ENCODE measurements at places on chromosomes 13 and 19.

DNA sequence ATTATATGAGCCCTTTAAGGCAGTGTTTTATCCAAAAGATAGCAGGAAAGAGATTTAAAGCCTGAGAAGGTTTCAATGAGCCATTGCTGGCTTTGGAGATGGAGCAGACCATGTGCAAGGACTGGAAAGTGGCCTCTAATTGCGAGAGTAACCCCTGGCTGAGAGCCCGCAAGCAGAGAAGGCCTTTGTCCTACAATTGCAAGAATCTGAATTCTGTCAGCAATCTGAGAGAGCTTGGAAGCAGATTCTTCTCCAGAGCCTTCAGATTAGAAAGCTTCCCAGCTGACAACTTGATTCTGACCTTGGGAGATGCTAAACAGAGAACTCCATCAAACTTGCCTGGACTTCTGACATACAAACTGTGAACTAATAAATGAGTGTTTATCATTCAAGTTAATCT, 528.7 kb upstream of the KLF12 start:
- DNase-seq: no peak

GRCh38 chr13:24640752-24641151, 39.5 kb upstream of the ATP12A start:
- DNase-seq: no peak

DNA sequence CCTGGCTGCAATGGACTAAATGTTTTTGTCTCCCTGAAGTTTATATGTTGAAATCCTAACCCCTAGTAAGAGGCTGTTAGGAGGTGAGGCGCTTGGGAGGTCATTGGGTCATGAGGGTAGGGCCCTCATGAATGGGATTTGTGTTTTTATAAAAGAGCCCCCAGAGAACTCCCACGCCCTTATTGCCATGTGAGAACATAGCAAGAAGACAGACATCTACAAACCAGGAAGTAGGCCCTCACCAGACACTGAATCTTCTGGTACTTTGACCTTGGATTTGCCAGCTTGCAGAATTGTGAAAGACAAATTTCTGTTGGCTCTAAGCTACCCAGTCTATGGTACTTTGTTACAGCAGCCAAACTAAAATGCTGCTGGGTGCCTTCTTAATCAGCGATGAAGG, 96.1 kb upstream of the SPATA13 start:
- DNase-seq: no peak

DNA sequence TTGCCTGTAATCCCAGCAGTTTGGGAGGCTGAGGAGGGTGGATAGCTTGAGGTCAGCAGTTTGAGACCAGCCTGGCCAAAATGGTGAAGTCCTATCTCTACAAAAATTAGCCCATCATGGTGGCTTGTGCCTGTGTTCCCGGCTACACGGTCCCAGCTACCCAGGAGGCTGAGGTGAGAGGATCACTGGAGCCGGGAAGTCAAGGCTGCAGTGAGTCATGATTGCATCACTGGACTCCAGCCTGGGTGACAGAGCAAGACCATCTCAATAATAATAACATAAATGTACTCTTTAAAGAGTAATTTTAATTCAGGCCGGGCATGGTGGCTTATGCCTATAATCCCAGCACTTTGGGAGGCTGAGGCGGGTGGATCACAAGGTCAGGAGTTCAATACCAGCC, 38.7 kb downstream of the SKA3 start:
- DNase-seq: no peak

- no peak for DNase-seq
Measured at GRCh38 chr13:109977212-109977968, 191.0 kb upstream of the IRS2 start.

DNA sequence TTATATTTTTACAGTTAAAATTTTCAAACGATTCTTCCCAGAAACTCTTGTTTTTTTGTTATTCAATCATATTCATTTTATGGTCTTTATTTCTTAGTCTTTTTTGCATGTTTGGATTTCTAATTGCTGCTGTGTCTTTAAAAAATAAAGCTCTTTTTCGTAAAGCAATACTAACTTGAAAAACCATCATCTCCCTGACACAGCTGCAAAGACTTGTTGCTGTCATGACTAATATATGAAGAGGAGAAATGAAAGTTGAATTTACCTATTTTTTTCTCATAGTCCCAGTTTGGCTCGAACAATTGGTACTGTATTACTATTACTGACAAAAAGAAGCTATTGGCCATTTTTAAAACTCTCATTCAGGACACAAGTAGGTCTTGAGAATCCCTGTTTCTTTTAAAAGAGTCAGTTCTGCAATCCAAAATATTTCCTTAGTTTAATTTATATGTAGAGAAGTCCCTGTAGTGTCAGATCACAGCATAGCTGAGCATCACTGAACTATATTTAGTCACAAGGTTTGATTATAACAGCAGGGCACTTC, 12.1 kb upstream of the SPART start:
- DNase-seq: no peak

- no peak for DNase-seq
Measured at GRCh38 chr19:7769171-7769570, 6.1 kb downstream of the CLEC4M start.

- DNase-seq: no peak
Measured at GRCh38 chr13:112347986-112348385, 28.2 kb upstream of the SPACA7 start.

GRCh38 chr13:44667943-44668342, 91.8 kb upstream of the TSC22D1 start:
- DNase-seq: peak; percentile 68

DNA sequence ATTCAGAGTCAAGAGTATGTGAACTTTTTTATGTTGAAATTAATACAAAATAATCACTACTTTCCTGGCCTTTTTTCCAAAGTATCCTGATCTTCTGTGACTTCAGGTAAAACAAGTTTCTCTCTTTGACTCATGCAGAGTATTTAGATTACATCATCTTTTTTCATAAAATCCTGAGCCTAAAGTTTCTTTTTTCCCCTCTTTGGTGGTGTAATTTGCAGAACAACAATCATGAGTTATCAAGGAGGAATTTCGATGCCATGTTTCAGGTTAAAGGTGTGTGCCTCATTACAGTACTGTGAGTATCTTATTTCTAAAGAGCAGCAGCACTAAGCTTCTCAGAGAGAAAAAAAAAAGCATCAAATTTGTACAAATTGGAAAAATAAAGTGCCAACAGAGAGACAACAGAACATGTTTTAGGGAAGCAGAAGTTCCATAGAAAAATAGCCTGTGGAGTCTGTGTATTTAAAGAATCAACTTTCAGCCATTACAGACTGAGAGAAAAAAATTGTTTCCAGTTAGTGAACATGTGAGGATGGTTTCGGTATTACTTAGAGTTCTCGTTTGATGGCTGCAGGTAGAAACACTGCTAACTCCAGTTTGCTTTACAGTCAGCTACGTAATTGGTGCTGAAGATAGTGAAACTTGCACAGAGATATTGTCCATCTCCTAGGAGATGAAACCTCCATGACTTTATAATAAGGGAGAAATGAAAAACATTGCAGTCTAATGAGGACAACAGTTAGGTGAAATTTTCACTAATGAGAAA, 78.1 kb upstream of the PCDH9 start:
- no peak for DNase-seq

DNA sequence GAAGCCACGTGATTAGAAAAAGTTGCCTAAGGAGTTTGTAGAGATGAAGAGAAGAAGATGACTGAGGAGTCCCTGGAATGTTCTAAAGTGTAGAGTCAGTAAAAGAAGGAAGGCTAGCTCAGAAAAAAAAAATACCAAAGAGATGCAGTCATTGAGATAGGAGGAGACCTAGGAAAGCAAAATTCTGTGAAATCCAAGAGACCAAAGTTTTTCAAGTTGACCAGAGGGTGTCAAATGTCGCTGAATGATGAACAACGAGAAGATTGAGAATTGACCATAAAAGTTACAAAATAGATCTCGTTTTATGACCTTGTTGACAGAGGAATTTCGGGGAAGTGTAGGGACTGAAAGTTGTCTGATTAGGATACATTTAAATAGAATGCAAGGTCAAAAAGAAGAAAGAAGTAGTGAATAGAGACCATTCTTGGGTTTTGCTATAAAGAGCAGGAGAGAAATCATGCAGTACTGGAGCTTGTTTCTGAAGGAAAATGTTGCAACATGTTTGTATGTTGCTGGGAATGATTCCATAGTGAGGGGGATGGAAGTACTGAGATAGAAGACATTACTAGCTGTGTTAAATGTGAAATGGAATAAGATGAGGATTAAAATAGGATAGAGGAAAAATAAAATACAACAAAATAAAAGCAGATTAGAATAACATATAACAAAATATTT, 30.2 kb upstream of the HTR2A start:
- peak; percentile 62 for DNase-seq

DNA sequence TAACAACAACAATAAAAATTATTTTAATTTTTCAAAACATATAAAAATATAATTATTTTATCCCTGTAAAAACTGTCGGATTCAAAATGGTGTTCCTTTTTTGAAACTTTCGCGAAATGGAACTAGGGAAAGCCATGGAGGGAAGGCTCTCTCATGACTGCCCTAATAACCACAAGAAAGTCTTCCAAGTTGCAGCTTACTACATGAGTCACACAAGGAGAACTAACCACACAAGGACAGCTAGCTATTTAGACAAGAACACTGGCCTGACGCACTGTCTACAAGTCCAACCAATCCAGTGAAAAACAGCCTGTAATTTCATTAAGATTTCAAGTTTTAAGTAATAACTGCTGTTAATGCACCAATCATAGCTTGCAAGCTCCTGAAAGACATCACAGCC, 319.2 kb upstream of the PCDH9 start:
- peak; percentile 25 for DNase-seq

- no peak for DNase-seq
Measured at GRCh38 chr19:1379126-1379905, 4.4 kb upstream of the NDUFS7 start.

- DNase-seq: no peak
Measured at GRCh38 chr13:97235549-97236231, 13.6 kb downstream of the MBNL2 start.

DNA sequence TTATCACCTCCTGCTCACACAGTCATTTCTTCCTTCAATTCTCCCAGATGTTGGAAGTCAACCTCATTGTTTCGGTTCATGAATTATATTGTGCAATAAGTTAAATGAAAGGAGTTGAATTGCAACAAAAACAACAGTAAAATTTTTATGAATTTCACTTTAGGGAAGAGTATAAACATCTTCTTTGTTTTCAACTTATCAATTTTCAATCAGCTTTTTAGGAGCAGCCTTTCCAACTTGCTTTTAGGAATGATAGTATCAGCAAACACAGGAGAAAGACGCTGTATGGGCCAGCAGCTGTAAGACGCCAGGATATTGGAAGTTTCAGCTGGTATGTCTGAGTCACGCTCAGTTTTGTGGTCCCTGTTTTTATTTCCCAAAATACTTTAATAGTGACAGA, 132.5 kb upstream of the ARGLU1 start:
- peak; percentile 25 for DNase-seq

DNA sequence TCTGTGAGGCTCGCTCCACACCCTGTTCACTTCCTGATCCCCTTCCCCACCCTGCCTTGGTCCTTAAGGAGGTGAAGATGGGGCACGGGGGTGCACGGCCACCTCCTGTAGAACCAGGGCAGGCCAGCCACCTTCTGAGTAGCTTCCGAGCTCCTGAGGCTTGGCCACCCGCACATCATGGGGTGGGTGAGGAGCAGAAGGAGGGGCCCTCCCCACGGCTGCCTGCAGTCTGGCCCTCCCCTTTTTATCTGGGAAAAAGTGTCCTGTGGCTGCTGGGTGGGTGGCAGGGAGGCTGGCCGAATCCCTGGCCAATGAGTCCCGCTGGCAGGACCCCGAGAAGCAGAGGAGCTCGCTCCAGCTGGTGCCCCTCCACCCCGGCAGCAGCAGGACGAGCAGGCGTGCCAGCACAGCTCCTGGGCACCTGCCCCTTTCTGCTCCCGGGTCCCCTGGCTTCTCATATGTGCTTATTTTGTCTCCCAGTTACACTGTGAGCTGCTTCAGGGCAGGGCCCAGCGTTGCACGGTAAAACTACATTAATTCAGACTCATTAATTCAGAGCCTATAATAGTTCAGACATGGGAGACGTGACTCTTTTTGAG, 135.0 kb downstream of the KDM4B start:
- DNase-seq: no peak

- DNase-seq: peak; percentile 67
Measured at GRCh38 chr19:3407556-3408516, 41.5 kb downstream of the NFIC start.

DNA sequence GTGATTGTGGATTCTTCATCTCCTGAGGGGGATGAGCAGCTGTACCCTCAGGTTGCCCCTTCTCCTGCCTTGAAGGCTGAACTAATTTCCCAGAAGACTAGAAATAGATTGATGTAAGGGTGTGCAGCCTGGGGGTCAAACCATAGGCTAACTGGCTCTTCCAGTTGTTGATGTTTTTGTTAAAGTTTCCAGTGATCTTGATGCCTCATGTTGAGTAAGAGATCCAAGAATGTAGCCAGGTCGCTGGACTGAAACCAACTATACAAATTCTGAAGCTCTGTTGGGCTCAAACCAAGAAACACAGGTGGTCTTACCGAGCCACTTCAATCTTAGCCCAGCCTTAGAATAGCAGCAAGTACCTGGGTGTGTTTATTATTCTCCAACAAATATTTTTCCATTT, 391.8 kb downstream of the KLF5 start:
- no peak for DNase-seq

- no peak for DNase-seq
Measured at GRCh38 chr19:16361254-16361653, 36.6 kb downstream of the KLF2 start.

GRCh38 chr13:103156346-103156998, 90.3 kb upstream of the SLC10A2 start:
- no peak for DNase-seq

DNA sequence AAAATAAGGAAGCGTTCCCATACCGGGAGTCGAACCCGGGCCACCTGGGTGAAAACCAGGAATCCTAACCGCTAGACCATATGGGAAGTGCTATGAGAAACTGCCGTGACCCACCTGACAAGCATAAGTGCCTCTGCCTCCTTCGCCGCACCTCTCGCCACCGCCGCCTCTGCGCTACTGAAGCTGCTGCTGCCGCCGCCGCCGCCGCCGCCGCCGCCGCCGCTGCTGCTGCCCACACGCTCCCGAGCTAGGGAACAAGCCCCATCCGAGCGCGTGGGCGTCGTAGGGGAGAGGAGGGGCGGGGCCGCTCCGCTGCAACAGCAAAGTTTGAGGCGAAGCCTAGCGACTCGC, 610 bp upstream of the WBP4 start:
- peak; percentile 50 for DNase-seq

DNA sequence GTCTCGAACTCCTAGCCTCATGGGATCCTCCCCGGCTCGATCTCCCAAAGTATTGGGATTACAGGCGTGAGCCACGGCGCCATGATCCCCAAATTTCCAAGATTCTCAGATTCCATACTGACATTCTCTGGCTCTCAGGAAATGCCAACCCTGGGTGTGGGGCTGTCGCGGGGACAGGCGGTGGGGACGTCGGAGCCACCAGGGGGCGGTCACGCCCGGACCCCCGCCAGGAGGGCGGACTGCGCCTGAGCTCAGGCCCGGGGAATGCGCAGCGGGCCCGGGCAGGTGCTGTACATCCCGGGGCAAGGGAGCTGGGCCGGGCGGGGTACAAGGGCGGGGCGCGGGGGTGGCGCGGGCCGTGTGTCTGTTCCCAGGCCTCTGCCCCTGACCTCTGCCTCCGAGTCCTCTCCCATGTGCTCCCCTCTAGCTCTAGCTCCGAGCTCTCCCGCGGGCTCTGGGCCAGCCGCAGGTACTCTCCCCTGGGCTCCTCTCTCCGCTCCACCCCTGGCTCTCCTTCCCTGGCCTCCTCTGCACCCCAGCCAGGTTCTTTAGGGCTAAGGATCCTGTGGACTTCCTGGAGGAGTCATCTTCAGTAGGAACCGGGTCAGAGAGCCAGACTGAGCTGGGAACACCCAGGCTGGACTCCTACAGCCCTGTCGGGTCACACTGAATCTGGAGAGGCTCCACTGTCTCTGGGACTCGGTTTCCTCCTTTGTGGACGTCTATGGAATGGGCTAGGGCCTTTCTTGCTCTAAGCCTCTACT, 2.4 kb downstream of the PPP1R13L start:
- peak; percentile 51 for DNase-seq

All from AG08395 (cell line).